Adrenal gland (tissue), 19 donors: ENCODE measurements at places on chromosomes 1 and 21. TPM values are rescaled to one million over a fixed set of nuclear protein-coding genes. Genes with fewer than 3 reads are reported as not detected.

- no peaks in the 10 kb centered on the region for H3K36me3 ChIP-seq
- H3K4me3 ChIP-seq = no peak overlapping the region
- no peak for DNase-seq
- H3K27me3 ChIP-seq = no peaks in the 10 kb centered on the region
- no peaks in the 10 kb centered on the region for H3K4me1 ChIP-seq
Measured at GRCh38 chr1:160113407-160113806, 2.2 kb upstream of the ATP1A2 start.

DNA sequence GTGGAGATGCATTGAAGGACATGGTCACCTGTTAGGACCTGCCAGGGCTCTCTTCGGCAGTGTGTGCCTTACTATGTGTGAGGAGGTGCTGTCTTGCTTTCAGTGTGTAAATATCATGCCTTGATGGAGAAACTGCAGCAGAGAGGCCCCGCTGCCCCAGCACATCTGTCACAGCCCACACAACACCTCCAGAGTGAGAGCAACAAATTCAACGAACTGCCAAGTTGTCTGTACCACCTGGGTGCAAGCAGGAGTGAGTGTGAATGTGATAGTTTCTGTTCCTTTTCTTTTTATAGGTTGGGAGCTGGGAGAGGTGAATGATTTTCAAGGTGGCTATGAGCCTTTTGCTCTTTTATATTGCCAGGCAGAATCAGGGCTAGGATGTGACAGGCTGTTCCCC, 114.6 kb upstream of the KIAA0040 start:
- no peak overlapping the region for H3K4me3 ChIP-seq
- H3K27ac ChIP-seq = no peak overlapping the region
- no peaks in the 10 kb centered on the region for H3K36me3 ChIP-seq
- no peaks in the 10 kb centered on the region for H3K4me1 ChIP-seq

GRCh38 chr1:87462894-87463293, 134.2 kb downstream of the LMO4 start:
- H3K27ac ChIP-seq = no peak overlapping the region
- DNase-seq = no peak
- no peak overlapping the region for H3K4me3 ChIP-seq
- H3K27me3 ChIP-seq = no peaks in the 10 kb centered on the region
- H3K4me1 ChIP-seq = no peaks in the 10 kb centered on the region
- no peaks in the 10 kb centered on the region for H3K36me3 ChIP-seq

DNA sequence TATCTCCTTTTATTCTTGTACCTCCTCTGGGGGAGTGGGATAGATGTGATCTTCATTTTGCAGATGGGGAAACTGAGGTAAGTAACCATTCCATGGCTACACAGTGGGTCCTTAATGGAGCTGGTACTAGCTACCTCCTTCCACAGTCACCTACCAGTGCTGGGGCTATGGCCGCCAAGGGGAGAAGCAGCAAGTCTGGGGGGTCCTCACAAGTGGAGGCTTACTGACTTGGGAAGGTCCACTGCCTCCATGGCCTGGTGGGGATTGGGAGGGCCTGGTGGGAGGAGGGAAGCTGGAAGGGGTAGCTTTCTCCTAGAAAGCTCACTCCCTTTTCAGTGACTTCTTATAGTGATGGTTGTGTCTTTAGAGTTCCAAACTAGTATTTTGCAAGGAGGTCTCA, 5.9 kb upstream of the FOXO6 start:
- DNase-seq = peak; percentile 40
- no peaks in the 10 kb centered on the region for H3K4me1 ChIP-seq
- H3K27ac ChIP-seq = no peak overlapping the region

- no peak overlapping the region for H3K4me3 ChIP-seq
- H3K27me3 ChIP-seq = no peaks in the 10 kb centered on the region
- no peaks in the 10 kb centered on the region for H3K36me3 ChIP-seq
- no peak for DNase-seq
- no peak overlapping the region for H3K27ac ChIP-seq
- H3K4me1 ChIP-seq = no peaks in the 10 kb centered on the region
Measured at GRCh38 chr21:40938611-40939010, 91.7 kb upstream of the DSCAM start.

- H3K36me3 ChIP-seq = no peaks in the 10 kb centered on the region
- no peak overlapping the region for H3K27ac ChIP-seq
- peaks cover 30% of the 10 kb centered on the region for H3K4me1 ChIP-seq
- DNase-seq = no peak
- no peak overlapping the region for H3K4me3 ChIP-seq
Measured at GRCh38 chr1:28249866-28250295, 9.4 kb upstream of the SESN2 start.

DNA sequence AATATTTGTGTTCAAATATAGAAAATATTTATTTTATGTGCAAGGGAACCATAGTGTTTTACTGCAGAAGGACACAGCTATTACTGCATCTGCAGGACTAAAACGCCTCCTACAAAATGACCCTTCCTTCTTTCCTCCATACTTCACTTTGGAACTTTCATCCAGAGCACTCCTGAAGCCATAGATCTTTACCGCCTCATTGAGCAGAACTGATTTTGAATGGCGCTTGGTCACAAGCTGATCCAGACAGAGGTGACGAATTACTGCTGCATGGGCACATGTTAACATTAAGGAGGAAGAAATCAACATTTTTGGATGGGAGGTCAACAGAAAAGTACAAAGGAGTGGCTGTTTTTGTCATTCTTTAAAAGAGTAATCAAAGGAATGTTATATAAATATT, 931.6 kb downstream of the NCAM2 start:
- no peak overlapping the region for H3K4me3 ChIP-seq
- no peaks in the 10 kb centered on the region for H3K36me3 ChIP-seq
- DNase-seq = no peak
- no peak overlapping the region for H3K27ac ChIP-seq

DNA sequence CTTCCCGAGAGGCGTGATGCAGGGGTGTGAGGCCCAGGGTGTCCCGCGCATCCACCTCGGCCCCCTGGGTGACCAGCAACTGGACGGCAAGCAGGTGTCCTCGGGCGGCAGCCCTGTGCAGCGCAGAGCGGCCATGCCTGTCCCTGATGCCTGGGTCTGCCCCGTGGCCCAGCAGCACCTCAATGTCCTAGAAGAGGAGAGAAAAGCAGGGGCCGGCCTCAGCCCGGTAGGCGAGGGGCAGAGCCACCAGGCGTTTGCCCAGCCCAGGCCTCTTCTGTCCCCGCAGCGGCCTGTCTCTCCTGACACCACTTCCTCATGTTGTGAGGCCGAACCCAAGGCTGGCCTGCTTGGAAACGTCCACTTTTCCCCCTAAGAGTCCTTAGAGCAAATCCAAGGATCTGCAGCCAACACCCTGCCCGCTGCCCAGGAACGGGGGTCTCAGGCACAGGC, 1.7 kb downstream of the ANKRD65 start:
- no peaks in the 10 kb centered on the region for H3K36me3 ChIP-seq
- peak overlapping the region; percentile 38 for H3K27ac ChIP-seq
- no peak for DNase-seq
- H3K4me3 ChIP-seq = no peak overlapping the region
- no peaks in the 10 kb centered on the region for H3K27me3 ChIP-seq

- no peaks in the 10 kb centered on the region for H3K4me1 ChIP-seq
- H3K27me3 ChIP-seq = no peaks in the 10 kb centered on the region
- H3K36me3 ChIP-seq = no peaks in the 10 kb centered on the region
- H3K27ac ChIP-seq = no peak overlapping the region
Measured at GRCh38 chr1:23436520-23437354, 12.2 kb upstream of the TCEA3 start.

DNA sequence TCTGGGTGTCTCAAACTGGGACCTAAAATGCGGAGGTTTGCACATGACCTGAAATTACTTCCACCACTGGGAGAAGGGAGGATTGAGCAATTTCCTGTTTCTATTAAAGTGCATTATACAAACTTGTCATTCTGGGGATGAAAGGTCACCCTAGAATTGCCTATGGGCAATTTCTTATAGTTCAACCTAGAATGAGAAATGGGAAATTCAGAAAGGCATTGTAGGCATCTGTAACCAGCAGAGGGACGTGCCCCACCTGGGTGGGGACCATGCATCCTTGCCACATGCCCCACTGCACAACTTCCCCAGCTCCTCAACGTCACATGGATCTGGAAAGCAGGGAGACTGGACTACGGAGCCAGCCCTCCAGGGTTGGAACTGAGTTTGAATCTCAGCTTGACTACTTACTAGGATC, 47.0 kb downstream of the MRPL39 start:
- H3K4me3 ChIP-seq = no peak overlapping the region
- no peaks in the 10 kb centered on the region for H3K27me3 ChIP-seq
- H3K36me3 ChIP-seq = no peaks in the 10 kb centered on the region
- no peak for DNase-seq
- H3K4me1 ChIP-seq = no peaks in the 10 kb centered on the region

GRCh38 chr1:24103408-24103807, 8.5 kb downstream of the MYOM3 start:
- H3K4me3 ChIP-seq = no peak overlapping the region
- no peak overlapping the region for H3K27ac ChIP-seq
- DNase-seq = no peak

GRCh38 chr21:44353191-44353970, at the start of gene TRPM2:
TRPM2 (plus strand) TSS chr21:44353621; CDS start chr21:44353701, 80 bp downstream.
- peaks cover 32% of the 10 kb centered on the region for H3K27me3 ChIP-seq
- no peaks in the 10 kb centered on the region for H3K4me1 ChIP-seq
- peak within 1 kb of the TSS; percentile 41 for H3K4me3 ChIP-seq
- no peaks in the 10 kb centered on the region for H3K36me3 ChIP-seq

GRCh38 chr1:197080323-197080722, 13.3 kb upstream of the F13B start:
- H3K36me3 ChIP-seq = no peaks in the 10 kb centered on the region
- no peak for DNase-seq
- H3K4me3 ChIP-seq = no peak overlapping the region
- no peaks in the 10 kb centered on the region for H3K27me3 ChIP-seq
- H3K4me1 ChIP-seq = no peaks in the 10 kb centered on the region

- peaks cover 42% of the 10 kb centered on the region for H3K4me1 ChIP-seq
- peak; percentile 28 for DNase-seq
- no peaks in the 10 kb centered on the region for H3K27me3 ChIP-seq
- no peaks in the 10 kb centered on the region for H3K36me3 ChIP-seq
Measured at GRCh38 chr1:39104158-39105060, 78.3 kb downstream of the NDUFS5 start.

- H3K27ac ChIP-seq = no peak overlapping the region
- H3K36me3 ChIP-seq = no peaks in the 10 kb centered on the region
- no peaks in the 10 kb centered on the region for H3K4me1 ChIP-seq
- no peak for DNase-seq
- no peaks in the 10 kb centered on the region for H3K27me3 ChIP-seq
- no peak overlapping the region for H3K4me3 ChIP-seq
Measured at GRCh38 chr1:15095496-15095875, 58.1 kb upstream of the TMEM51 start.

DNA sequence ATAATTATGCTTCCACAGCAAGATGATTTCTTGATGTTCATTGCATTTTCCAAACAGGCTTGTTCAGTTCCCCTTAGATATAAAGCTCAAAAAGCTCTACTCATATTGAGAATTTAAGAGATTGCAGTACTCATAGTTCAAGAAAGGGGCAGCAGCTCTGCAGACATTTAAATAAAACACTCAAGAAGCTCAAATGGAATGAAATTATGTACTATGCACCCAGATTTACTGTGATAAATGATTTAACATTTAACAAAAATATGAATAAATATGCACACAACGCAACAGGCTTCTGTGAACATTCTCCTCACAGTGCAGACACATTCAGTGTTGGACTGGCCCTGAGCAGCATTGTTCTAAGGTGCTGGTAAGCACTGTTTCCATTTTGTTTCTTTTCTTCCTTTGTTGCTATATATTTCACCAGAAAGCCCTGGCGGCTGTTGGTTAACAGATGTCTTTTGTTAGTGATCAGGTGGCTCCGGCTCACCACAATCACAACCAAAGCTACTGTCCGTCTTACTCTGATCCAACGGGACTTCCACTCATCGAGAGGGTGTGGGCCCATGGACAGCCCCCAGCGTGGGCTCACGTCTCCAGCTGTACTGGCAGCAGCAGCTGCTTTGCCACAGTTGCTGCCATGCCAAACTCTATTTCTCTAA, 1440.3 kb downstream of the NCAM2 start:
- no peak overlapping the region for H3K4me3 ChIP-seq
- H3K27me3 ChIP-seq = no peaks in the 10 kb centered on the region

- H3K4me1 ChIP-seq = no peaks in the 10 kb centered on the region
- H3K4me3 ChIP-seq = no peak overlapping the region
- peaks cover 22% of the 10 kb centered on the region for H3K27me3 ChIP-seq
- no peak overlapping the region for H3K27ac ChIP-seq
- H3K36me3 ChIP-seq = no peaks in the 10 kb centered on the region
- no peak for DNase-seq
Measured at GRCh38 chr1:6183520-6183989, 3.4 kb upstream of the CHD5 start.

DNA sequence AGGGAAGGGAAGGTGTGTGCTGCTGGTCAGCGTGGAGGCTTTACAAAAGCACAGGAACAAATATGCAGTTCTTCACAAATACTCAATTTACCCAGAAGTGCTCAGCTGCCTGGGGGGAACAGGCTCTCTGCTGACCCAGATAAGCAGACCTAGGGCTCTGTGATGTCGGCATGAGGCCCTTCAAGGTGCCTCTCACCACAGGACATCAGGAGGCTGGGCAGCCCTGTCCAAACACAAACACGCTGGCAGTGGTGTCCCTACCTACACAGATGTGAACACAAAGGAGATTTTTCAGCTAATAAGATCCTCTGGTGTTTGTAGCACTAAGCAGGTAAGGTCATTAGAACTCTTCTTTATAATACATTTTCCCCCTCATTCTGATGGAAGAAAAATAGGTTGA, 243.0 kb upstream of the PROX1 start:
- H3K27ac ChIP-seq = no peak overlapping the region
- H3K27me3 ChIP-seq = no peaks in the 10 kb centered on the region
- DNase-seq = no peak
- no peak overlapping the region for H3K4me3 ChIP-seq
- no peaks in the 10 kb centered on the region for H3K36me3 ChIP-seq
- no peaks in the 10 kb centered on the region for H3K4me1 ChIP-seq

DNA sequence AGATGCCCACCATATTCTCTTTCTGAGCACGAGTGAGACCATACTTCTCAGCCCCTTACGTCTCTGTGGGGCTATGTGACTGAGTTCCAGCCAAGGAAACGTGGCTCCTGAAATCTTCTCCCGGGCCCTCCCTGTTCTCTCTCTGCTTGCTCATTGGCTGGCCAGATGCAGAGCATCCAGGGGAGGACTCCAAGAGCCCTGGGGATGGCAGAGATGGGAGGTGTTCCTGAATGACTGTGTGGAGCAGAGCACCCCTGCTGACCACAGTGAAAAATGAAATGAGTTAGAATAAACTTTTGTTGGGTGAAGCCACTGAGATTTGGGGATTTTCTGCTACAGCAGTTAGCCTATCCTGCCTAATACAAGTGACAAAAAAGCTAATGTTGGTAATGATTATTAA, 23.8 kb downstream of the KIAA0040 start:
- DNase-seq = no peak
- H3K4me1 ChIP-seq = no peaks in the 10 kb centered on the region
- H3K27ac ChIP-seq = no peak overlapping the region

C8B gene
- total RNA-seq = not detected

HMGN2 gene
- 390 TPM for total RNA-seq

LCA5L gene
- 3.4 TPM for total RNA-seq

PRR9 gene
- not detected for total RNA-seq

KIAA0040 gene
- 34.5 TPM for total RNA-seq

ZNF697 gene
- 5.9 TPM for total RNA-seq

TTC34 gene
- 1.2 TPM for total RNA-seq

LENEP gene
- total RNA-seq = 0.44 TPM

POFUT2 gene
- total RNA-seq = 22.8 TPM

OR14K1 gene
- not detected for total RNA-seq

AGRN gene
- total RNA-seq = 8.9 TPM

ANGPTL1 gene
- total RNA-seq = 15.1 TPM

CALML6 gene
- total RNA-seq = 0.61 TPM

SLC9C2 gene
- 0.12 TPM for total RNA-seq

EFNA3 gene
- 2.6 TPM for total RNA-seq

SLC45A1 gene
- 2.6 TPM for total RNA-seq

S100A8 gene
- total RNA-seq = 61.1 TPM

FABP3 gene
- 59.6 TPM for total RNA-seq
